ENCODE measurements at places on chromosomes 4 and X. TPM values are rescaled to one million over a fixed set of nuclear protein-coding genes. Genes with fewer than 3 reads are reported as not detected.

Gene APELA
- total RNA-seq, result 6.4 TPM

Gene PRKG2
- 3.3 TPM for total RNA-seq

Gene SCOC
- total RNA-seq, result 95.6 TPM

Gene SLC39A8
- 1.6 TPM for total RNA-seq

Gene SMIM43
- not detected for total RNA-seq

Gene SLC4A4
- total RNA-seq, result 286 TPM

Gene NUP62CL
- 16.0 TPM for total RNA-seq

Gene NDNF
- 0.67 TPM for total RNA-seq

Gene RIBC1
- 3.4 TPM for total RNA-seq

Gene NONO
- 754 TPM for total RNA-seq

Gene GRIA2
- total RNA-seq, result 2.3 TPM

Gene PDZD4
- 4.8 TPM for total RNA-seq

GRCh38 chr4:47065051-47065481 is 33.7 kb downstream of the GABRB1 start:
- H3K27me3 ChIP-seq, result no peaks in the 10 kb centered on the region
- H3K27ac ChIP-seq, result no peak overlapping the region
- no peaks in the 10 kb centered on the region for H3K36me3 ChIP-seq
- H3K4me3 ChIP-seq, result no peak overlapping the region
- peaks cover 2% of the 10 kb centered on the region for H3K4me1 ChIP-seq
- DNase-seq, result no peak

DNA sequence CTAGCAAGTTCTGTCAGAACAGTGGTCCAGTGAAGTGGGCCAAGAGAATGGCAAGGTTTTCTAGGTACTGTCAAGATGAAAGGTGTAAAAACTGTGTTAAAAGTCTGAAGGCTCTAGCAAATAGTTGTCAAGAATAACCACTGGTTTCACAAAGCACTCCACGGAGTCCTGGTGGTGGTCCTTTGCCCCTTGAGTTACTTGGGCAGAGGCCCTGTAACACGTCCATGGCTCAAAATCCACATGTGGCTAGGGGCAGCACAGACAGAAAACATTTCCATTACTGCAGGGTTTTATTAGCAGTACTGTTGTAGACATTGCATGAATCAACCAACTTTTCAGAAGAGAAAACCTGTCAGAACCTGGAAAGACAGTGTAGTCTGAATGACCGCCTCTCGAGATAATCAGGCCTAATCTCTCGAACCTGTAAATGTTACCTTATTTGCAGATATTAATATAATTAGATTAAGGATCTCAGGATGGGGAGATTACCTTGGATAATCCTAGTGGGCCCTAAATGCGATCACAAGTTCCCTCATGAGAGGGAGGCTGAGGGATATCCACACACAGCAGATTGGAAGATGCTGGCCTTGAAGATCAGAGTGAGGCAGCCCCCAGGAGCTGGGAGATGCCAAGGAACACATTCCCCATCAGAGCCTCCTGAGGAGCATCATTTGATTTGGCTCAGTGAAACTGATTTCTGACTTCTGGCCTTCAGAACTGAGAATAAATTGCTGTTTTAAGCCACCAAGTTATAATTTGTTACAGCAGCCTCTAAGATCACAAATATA is 34.7 kb downstream of the ERVMER34-1 start:
- H3K27ac ChIP-seq, result no peak overlapping the region
- H3K36me3 ChIP-seq, result peaks cover 26% of the 10 kb centered on the region
- H3K4me1 ChIP-seq, result peaks cover 16% of the 10 kb centered on the region
- H3K4me3 ChIP-seq, result no peak overlapping the region
- H3K27me3 ChIP-seq, result no peaks in the 10 kb centered on the region
- no peak for DNase-seq

DNA sequence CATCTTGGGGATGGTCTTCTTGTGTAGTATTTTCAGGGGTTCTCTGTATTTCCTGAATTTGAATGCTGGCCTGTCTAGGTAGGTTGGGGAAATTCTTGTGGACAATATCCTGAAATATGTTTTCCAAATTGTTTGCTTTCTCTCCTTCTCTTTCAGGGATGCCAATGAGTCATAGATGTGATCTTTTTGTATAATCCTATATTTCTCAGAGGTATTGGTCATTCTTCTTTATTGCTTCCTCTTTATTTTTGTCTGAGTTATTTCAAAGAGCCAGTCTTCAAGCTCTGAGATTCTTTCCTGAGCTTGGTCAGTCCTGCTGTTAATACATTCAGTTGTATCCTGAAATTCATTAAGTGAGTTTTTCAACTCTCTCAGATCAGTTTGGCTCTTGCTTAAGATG is 73.1 kb downstream of the MAMLD1 start:
- no peak overlapping the region for H3K27ac ChIP-seq
- H3K36me3 ChIP-seq, result peaks cover 2% of the 10 kb centered on the region
- no peaks in the 10 kb centered on the region for H3K4me1 ChIP-seq

DNA sequence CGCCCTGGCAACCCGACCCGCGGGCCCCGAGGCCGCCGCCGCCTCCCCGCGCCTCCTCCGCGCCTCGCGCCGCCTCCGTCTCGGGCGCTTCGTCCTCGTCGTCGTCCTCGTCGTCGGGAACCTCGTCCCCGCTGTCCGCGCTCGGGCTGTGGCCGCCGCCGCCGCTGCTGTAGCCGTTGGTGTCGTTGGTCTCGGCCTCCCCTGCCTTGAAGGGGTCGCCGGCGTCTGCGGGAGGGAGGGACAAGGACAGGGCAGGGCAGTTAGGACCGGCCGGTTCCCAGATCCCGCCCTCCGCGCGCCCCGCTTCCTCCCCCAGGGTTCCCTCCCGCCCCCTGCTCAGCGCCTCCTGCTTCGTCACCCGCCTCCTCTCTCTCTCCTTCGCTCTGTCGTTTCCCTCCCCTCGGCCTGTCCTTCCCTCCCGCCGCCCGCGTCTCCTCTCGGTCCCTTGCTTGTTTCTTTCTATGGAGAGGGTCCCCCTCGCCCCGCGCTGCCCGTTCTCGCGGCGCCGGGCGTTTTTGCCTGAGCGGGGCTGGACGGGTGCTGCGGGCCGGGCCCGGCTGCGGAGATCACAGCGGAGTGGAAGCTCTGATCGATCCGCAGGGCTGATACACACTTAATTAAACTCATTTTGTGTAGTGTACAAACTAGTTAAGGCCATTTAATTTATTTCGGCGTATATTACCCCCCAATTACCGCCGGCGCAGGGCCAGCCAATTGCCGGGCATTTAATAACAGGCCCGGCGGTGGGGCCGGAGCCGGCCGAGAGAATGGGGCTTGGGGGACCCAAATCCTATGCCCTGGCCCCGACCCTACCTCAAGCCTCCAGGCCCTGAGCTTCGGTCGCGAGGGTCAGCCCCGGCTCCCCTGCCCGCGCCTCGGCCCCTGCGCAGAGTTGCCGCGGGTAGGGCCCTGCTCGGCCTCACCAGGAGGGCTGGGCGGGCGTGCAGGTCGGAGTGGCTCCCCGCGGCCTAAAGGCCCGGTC is 2.4 kb downstream of the NKX1-1 start:
- H3K27me3 ChIP-seq, result peaks cover 21% of the 10 kb centered on the region
- H3K4me1 ChIP-seq, result no peaks in the 10 kb centered on the region
- peaks cover 5% of the 10 kb centered on the region for H3K36me3 ChIP-seq
- no peak overlapping the region for H3K27ac ChIP-seq
- peak; percentile 9 for DNase-seq

DNA sequence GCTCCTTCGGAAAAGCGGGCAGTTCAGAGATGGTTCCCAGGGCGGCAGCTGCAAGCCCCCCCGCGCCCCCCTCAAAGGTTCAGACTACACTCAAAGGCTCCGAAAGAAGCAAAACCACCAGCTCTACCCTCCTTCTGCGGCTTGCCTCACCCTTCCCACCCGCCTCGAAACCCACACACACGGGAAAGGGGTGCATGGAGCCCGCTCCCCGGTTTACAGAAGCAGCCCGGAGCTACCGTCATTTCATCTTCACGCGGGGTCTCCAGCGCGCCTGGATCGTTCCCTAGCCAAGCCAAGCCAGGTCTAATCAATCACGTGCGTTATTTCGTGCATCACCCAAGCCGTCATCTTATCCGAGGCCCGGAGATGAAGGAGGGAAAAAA is 1.2 kb downstream of the NLGN4X start:
- peaks cover 23% of the 10 kb centered on the region for H3K4me1 ChIP-seq
- H3K27ac ChIP-seq, result peak overlapping the region; percentile 89
- DNase-seq, result no peak
- H3K27me3 ChIP-seq, result peaks cover 35% of the 10 kb centered on the region

DNA sequence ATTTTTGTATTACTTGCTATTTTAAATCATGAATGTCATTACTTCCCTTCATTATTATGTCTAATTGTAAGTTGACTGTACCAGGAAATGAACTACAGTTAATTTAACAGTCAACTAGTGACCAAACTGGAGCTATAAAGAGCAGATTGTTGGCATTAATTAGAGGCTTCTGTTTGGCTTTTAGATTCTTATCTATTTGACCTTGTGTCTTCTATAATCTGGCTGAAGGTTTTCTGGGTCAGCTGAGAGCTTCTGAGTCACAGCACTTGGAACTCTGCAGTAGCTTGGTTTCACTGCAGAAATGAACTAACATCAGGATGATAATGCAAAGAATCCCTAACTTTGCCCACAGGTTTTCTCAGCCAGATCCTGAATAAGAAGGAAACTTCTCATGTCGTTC is 169.2 kb upstream of the LEF1 start:
- H3K36me3 ChIP-seq, result no peaks in the 10 kb centered on the region
- no peak overlapping the region for H3K27ac ChIP-seq
- H3K27me3 ChIP-seq, result no peaks in the 10 kb centered on the region
- H3K4me3 ChIP-seq, result no peak overlapping the region

GRCh38 chr4:154001193-154001592 is 212.3 kb upstream of the SFRP2 start:
- no peak overlapping the region for H3K27ac ChIP-seq
- H3K4me1 ChIP-seq, result no peaks in the 10 kb centered on the region
- H3K36me3 ChIP-seq, result no peaks in the 10 kb centered on the region
- no peak for DNase-seq
- H3K27me3 ChIP-seq, result no peaks in the 10 kb centered on the region

- DNase-seq, result no peak
- no peaks in the 10 kb centered on the region for H3K36me3 ChIP-seq
- no peak overlapping the region for H3K4me3 ChIP-seq
- H3K4me1 ChIP-seq, result no peaks in the 10 kb centered on the region
Measured at GRCh38 chr4:92501456-92501855, 197.7 kb downstream of the GRID2 start.

DNA sequence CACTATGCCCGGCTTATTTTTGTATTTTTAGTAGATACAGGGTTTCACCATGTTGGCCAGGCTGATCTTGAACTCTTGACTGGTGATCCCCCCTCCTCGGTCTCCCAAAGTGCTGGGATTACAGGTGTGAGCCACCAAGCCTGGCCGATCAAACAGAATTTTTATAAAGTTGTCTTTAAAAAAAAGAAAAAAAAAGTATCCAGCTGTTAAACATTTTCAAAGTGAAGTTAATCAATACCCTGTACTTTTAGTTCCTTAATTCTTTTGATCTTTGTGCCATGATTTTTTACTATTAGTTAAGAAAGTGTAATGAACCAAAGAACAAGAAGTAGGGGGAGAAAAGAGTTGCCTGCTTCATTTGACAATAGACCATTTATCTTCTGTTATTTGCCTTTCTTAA is 24.3 kb downstream of the SMAD1 start:
- H3K4me1 ChIP-seq, result peaks cover 26% of the 10 kb centered on the region
- H3K4me3 ChIP-seq, result no peak overlapping the region
- DNase-seq, result no peak
- H3K36me3 ChIP-seq, result no peaks in the 10 kb centered on the region

- DNase-seq, result no peak
- H3K4me3 ChIP-seq, result no peak overlapping the region
- H3K27me3 ChIP-seq, result no peaks in the 10 kb centered on the region
Measured at GRCh38 chrX:136999024-136999423, 34.8 kb downstream of the GPR101 start.

DNA sequence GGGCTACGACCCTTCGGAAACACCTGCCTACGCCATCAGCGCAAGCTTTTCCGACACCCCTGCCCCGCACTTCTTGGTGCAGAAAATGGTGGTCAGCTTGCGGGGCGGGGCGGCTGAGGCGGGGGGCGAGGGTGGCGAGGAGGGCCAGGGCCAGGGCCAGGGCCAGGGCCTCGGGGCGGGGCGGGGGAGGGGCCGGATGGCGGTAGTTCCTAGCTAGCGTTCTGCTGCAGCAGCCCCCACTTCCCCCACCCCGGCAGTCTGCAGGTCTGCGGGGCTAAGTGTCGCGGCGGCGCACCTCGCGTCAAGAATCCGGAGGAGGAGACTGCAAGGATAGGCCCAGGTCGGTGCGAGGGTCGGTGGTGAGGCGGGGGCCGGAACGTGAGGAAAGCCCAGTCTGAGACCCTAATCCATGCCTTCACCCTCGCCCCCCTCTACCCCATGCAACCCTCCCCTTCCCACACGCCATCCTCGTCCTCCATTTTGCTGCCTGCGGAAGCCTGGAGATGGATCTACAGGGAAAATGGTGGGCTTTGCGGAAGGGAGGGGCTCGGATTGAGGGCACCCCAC is 600 bp downstream of the BEX4 start:
- peak overlapping the region; percentile 98 for H3K27ac ChIP-seq
- peak; percentile 62 for DNase-seq
- H3K4me3 ChIP-seq, result peak overlapping the region; percentile 84
- H3K4me1 ChIP-seq, result peaks cover 4% of the 10 kb centered on the region
- H3K27me3 ChIP-seq, result no peaks in the 10 kb centered on the region

- no peaks in the 10 kb centered on the region for H3K36me3 ChIP-seq
- H3K27me3 ChIP-seq, result peaks cover under 1% of the 10 kb centered on the region
- H3K4me1 ChIP-seq, result peaks cover 17% of the 10 kb centered on the region
Measured at GRCh38 chrX:130560544-130560943, 158.8 kb downstream of the RBMX2 start.

- no peaks in the 10 kb centered on the region for H3K27me3 ChIP-seq
- peak overlapping the region; percentile 63 for H3K4me3 ChIP-seq
- DNase-seq, result no peak
- peak overlapping the region; percentile 98 for H3K27ac ChIP-seq
- H3K4me1 ChIP-seq, result peaks cover 13% of the 10 kb centered on the region
Measured at GRCh38 chrX:154517101-154517781, 1.2 kb upstream of the FAM3A start.

- no peak overlapping the region for H3K27ac ChIP-seq
- H3K4me1 ChIP-seq, result peaks cover 1% of the 10 kb centered on the region
- H3K27me3 ChIP-seq, result no peaks in the 10 kb centered on the region
- peak; percentile 23 for DNase-seq
- no peaks in the 10 kb centered on the region for H3K36me3 ChIP-seq
Measured at GRCh38 chrX:13646154-13646549, 6.8 kb upstream of the TCEANC start.

DNA sequence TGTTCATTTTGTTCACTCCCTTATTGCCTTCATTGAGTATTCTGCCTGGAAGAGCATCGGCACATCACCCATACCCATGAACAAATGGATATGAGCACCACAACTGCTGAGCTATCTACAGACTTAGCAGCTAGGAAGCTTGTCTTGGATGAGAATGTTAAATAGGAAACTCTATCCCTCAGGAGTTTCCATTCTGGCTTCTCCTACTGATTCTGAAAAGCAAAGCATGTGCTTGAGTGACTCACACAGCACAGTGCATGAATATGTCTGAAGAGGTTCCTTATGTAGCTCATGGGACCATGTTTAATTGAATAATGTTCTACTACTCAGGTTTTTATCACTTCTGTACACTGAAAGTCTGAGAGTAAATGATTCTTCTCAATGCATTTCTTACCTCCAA is 57.3 kb upstream of the MXRA5 start:
- H3K4me3 ChIP-seq, result no peak overlapping the region
- no peak for DNase-seq
- H3K36me3 ChIP-seq, result no peaks in the 10 kb centered on the region
- H3K27ac ChIP-seq, result no peak overlapping the region
- peaks cover 2% of the 10 kb centered on the region for H3K27me3 ChIP-seq

- H3K4me1 ChIP-seq, result peaks cover 43% of the 10 kb centered on the region
- no peak overlapping the region for H3K27ac ChIP-seq
- H3K36me3 ChIP-seq, result peaks cover 9% of the 10 kb centered on the region
- H3K4me3 ChIP-seq, result no peak overlapping the region
- H3K27me3 ChIP-seq, result no peaks in the 10 kb centered on the region
Measured at GRCh38 chr4:185722029-185722316, 90.0 kb downstream of the SORBS2 start.
